ENCODE measurements at places on chromosomes 5 and 9. TPM values are rescaled to one million over a fixed set of nuclear protein-coding genes. Genes with fewer than 3 reads are reported as not detected.

DNA sequence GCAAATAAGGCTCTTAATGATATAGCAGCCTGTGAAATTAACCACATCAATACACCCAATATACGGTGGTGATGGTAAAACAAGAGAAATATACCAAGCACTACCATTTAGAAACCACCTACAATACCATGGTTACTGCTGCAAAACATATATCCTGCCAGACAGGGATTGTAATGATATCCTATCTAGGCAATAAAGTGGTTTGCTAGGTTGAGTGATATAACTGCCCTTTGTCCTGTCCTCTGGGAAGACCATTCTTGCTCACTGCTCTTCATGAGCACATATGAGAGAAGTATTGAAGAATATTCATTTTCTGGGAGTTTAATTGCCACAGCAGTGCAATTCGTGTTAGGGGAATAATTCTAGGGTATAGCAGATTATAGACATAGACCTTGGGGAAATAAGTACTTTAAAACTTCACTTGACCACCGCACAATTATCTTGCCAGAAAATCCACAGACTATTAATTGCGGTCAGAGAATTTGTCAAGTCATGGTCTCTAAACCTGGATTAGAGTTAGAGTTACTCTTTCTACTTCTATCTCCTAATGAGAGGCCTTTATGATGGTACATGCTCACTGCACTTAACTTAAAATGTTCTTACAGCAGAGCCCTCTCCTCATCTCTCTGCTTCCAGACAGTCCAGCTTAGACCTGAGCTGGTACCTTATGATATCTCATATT lies 413.0 kb downstream of the ZNF608 start:
- no peak overlapping the region for H3K4me3 ChIP-seq
- H3K4me1 ChIP-seq = no peaks in the 10 kb centered on the region
- DNase-seq = no peak
- no peaks in the 10 kb centered on the region for H3K36me3 ChIP-seq
- H3K27ac ChIP-seq = no peak overlapping the region
- no peaks in the 10 kb centered on the region for H3K27me3 ChIP-seq

GRCh38 chr9:128689820-128690683 lies 1.0 kb downstream of the SET start:
- H3K36me3 ChIP-seq = peaks cover 33% of the 10 kb centered on the region
- peak; percentile 84 for DNase-seq
- H3K4me1 ChIP-seq = peaks cover 41% of the 10 kb centered on the region
- H3K27ac ChIP-seq = peak overlapping the region; percentile 55

DNA sequence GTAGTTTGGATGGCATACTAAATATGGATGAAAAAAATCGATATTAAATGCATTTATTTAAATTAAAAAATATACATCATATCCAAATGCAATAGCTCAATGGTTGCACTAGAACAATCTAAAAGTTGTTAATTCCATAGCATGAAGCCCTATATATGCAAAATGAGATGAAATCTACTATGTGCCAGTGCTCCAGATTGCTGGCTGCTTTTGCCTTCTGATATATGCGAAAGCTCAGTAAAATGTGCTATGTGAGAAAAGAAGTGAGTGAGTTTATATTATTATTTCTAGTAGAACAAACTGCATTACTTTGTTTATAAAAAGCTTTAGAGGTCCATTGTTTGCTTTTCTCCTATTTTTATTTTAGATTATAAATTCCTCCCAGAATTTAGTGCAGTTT lies 186.7 kb downstream of the MAT2B start:
- DNase-seq = no peak
- no peak overlapping the region for H3K4me3 ChIP-seq
- H3K36me3 ChIP-seq = no peaks in the 10 kb centered on the region
- no peaks in the 10 kb centered on the region for H3K4me1 ChIP-seq
- H3K27ac ChIP-seq = no peak overlapping the region

- DNase-seq = no peak
- H3K27ac ChIP-seq = no peak overlapping the region
- no peaks in the 10 kb centered on the region for H3K27me3 ChIP-seq
- no peaks in the 10 kb centered on the region for H3K36me3 ChIP-seq
Measured at GRCh38 chr5:57411982-57412381, 70.6 kb downstream of the ACTBL2 start.

DNA sequence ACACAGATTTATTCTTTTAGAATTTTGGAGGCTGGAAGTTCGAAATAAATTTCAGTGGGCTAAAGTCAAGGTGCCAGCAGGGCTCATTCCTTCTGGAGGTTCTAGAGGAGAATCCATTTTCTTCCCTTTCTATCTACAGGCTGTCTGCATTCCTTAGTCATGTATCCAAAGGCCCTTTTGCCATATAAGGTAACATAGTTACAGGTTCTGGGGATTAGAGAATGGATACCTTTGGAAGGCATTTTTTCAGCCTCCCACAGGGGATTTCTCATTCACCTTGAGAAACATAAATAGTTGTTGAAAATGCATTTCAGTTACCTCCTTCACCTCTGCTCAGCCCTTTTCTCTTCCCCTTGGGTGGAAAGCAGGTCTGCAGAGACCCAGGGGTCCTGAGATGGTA lies 280.0 kb upstream of the MAP3K1 start:
- H3K27me3 ChIP-seq = no peaks in the 10 kb centered on the region
- no peak overlapping the region for H3K4me3 ChIP-seq
- no peaks in the 10 kb centered on the region for H3K4me1 ChIP-seq
- no peak for DNase-seq
- H3K27ac ChIP-seq = no peak overlapping the region

DNA sequence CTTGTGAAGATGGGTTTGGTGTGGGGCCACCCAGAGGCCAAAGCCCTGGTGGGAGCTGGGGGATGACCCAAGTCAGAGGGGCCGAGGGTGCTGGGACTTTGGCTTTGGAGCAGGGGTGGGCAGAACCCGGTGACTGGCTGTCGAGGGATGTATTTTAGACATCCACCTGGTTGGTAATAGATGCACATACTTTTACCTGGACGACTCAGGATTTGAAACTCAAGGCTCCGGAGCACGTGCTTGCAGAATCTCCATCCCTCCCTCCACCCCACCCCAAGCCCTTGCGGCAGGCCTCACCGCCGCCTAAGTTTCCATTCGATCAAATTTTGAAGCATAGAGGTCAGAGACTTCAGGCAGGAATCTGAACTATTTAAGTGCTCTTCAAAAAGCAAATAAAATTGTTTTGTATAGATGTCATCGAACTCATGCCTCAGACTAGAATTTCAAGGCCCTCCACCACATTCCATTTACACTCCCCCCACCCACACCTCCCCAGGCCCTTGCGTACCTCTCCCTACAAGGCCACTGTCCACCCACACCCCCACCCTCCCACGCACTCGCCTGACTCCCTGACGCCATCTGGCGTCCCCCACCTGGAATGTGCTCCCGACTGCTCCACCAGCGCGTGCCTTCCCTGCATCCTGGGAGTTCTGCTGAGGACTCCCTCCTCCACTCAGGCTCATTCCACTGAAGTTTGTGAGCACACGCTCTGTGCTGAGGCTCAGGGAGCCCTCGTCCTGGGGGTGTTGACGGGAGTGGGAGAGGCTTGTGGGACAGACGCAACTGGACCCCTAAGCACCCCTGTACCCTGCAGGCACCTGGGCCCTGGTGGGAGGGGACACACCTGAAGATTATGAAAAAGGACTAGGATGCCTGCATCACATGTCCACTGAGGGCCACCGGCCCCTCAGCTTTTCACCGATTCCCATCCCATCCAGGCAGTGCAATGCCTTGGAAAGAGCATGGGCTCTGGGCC lies 56.4 kb upstream of the RPL26L1 start:
- no peak overlapping the region for H3K27ac ChIP-seq
- no peak overlapping the region for H3K4me3 ChIP-seq
- H3K27me3 ChIP-seq = no peaks in the 10 kb centered on the region
- DNase-seq = no peak
- H3K36me3 ChIP-seq = peaks cover 30% of the 10 kb centered on the region

GRCh38 chr5:111061618-111062017 lies 9.9 kb upstream of the TSLP start:
- H3K4me3 ChIP-seq = no peak overlapping the region
- no peak for DNase-seq

The C5orf24 gene
- 49.8 TPM for total RNA-seq

The AMACR gene
- total RNA-seq = 3.8 TPM

The ARHGEF28 gene
- 7.1 TPM for total RNA-seq

The NUTM2F gene
- total RNA-seq = not detected

The KIF4B gene
- not detected for total RNA-seq

Measured in natural killer cell (primary cell).